ENCODE measurements at places on chromosomes 13 and 19.

DNA sequence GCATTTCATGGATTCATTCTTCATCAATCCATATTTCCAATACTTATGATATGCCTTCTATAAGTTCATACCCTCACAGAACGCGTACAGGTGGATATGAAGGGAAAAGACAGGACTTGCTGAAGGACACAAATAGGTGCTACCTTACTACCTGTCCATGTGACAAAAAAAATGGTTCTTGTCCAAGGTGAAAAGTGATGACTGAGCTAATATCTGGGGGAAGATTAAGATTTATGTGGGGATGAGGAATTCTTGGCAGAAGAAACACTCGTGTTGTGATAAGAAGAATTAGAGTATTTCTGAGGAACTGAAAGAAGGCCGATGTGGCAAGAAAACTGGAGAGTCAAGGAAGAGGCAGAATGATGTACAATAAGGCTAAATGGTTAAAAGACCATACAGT lies 356.4 kb upstream of the ATXN8OS start:
- no peak for DNase-seq

GRCh38 chr19:2251106-2252054 lies 2.3 kb downstream of the AMH start:
- DNase-seq: no peak

DNA sequence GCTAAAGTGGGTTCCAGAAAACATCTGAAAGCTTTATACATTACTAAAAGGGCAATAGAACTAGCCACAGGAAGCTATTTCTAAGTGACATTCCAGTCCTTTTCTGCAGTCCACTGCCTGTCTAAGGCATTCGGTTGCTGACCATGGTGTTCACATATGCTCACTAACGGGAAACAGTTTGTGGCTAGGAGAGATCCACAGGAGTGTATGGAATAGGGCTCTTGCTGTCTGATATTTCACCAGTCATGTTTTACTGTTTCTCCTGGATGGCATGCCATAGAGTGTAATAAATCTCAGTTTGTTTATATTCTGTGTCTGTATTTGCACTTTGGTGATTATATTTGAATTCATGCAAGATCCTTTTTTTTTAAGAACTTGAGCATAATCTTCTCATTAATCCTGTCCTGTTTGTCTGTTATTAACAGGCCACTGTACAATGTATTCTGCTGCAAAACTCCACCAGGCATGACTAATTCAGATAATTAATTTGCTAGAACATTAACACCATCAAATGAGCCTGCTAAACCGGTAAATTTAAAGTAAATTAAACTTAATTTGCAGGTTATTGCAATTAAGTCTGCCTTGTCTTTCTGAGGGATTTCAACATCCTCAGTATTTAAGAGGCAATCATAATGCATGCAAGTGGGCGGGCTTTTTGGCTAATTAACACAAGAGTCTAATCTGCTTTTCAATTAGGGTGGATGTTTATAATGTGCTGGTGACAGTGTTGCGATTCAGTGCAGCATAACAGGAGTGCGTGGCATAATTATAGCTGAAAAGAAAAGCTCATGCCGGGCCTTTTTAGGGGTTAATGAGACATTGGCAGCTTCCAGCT lies 201.3 kb downstream of the POU4F1 start:
- DNase-seq: no peak

- DNase-seq: no peak
Measured at GRCh38 chr13:50015750-50016149, 506 bp downstream of the KCNRG start.

All from NCI-H2171 treated with DMSO at 0.1 percent for 48 hours (cell line).